ENCODE measurements at places on chromosomes 16 and 17. TPM values are rescaled to one million over a fixed set of nuclear protein-coding genes. Genes with fewer than 3 reads are reported as not detected.

CCL22 gene
- not detected for total RNA-seq

CETP gene
- total RNA-seq: not detected

PRR15L gene
- not detected for total RNA-seq

HSPB9 gene
- total RNA-seq: not detected

SLC38A8 gene
- total RNA-seq: not detected

HAS3 gene
- total RNA-seq: 3.6 TPM

HSD17B1 gene
- 2.1 TPM for total RNA-seq

C17orf113 gene
- total RNA-seq: 0.18 TPM

ERN2 gene
- total RNA-seq: 0.18 TPM

CCL17 gene
- total RNA-seq: not detected

TMEM114 gene
- not detected for total RNA-seq

GPR139 gene
- total RNA-seq: not detected

DCUN1D3 gene
- total RNA-seq: 26.0 TPM

All from cardiac atrium fibroblast (primary cell).